ENCODE measurements at places on chromosomes 7 and 10.

DNA sequence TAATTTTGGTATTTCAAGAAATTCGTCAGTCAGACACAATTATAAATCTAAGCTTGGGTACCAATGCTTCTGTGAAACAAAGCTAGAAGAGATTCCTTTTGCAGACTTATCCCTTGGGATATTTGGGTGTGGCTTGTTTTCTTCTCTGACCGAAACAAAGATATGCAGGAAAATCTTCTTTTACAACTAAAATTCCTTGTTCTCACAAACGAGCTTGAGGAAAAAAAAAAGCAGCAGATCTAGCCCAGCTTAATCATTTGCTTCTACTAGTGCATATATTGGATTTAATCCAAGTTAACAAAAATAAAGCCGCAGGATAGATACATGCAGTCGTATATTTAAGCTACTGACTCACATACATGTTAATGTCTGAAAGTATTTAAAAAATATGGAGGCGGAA is 104.2 kb downstream of the PRTFDC1 start:
- no peak for DNase-seq

DNA sequence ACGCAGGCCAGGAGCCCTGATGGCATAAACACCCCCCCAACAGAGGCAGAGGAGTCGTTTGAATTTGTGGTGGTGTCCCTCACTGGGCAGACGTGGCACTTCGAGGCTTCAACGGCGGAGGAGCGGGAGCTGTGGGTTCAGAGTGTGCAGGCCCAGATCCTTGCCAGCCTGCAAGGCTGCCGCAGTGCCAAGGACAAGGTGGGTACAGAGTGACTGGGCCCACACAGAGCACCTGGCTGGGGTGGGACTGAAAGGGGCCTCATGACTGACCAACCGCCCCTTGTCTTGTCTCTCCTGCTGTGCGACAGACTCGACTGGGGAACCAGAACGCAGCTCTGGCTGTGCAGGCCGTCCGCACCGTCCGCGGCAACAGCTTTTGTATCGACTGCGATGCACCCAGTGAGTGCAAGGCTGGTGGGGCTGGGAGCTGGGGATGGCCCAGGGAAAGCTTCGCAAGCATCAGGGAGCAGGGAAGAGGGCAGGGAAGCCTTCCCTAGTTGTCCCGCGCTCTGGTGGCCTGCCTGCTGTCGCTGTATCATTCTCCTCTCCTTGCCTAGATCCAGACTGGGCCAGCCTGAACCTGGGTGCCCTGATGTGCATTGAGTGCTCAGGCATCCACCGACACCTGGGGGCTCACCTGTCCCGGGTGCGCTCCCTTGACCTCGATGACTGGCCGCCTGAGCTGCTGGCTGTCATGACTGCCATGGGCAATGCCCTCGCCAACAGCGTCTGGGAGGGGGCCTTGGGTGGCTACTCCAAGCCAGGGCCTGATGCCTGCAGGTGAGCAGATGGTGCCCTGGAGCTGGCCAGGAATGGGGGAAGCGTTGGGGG is 25.4 kb downstream of the GBX1 start:
- no peak for DNase-seq

GRCh38 chr10:79024296-79024695 is 44.5 kb upstream of the ZMIZ1 start:
- no peak for DNase-seq

DNA sequence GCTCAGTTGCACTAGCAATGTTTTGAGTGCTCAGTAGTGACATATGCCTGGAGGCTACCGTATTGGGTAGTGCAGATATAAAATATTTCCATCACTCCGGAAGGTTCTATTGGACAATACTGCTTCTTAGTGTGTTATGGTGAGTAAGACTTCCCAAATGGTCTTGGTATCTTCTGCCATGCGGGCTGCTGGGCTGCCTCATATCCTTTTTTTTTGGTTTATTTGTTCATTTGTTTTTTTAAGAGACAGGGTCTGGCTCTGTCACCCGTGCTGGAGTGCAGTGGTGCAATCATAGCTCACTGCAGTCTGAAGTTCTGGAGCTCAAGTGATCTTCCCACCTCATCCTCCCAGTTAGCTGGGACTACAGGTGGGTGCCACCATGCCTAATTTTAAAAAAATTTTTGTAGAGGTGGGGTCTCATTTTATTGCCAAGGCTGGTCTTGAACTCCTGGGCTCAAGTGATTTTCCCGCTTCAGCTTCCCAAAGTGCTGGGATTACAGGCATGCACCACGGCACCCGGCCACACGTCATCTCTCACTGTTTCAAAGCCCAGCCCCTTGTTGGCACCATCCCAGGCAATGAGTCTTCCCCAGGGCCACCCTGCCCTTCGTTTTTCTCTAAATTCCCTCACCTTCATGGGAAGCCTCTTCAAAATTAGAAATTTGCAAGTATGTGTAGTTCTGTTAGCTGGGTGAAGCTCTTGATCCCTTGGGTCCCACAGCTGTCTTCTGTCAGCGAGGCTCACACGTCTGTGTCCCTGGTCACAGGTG is 111.0 kb upstream of the KLF14 start:
- DNase-seq = no peak

DNA sequence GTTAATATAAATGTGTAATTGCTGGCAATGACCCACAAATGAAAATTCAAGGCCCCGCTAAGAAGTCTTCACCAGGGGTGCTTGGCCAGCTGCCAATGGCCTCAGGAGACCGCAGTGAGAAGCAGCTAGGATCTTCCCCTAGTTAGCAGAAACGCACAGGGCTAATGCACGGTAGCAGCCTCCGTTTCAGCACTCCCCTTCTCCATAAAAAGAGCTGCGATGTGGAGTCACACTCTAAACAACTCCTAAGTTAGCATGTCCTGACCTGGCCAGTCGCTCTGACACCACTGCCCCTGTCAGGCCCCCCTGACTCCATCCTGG is 139.0 kb downstream of the SEPTIN14 start:
- peak; percentile 15 for DNase-seq

DNA sequence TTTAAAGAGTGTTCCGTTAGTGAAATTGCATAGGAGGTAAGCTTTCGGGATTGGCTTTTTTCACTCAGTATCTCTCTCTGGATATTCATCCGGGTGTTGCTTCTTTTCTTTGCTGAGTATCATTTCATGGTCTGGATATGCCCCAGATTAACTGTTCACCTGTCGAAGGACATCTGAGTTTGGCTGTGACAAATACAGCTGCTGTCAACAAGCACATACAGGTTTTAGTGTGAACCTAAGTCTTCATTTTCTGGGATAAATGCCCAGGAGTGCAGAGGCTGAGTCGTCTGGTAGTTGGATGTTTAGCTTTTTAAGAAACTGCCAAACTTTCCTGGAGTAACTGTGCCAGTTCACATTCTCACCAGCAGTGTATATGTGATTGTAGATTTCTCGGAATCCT is 5.6 kb downstream of the DOCK1 start:
- DNase-seq = no peak

Measured in NCI-H2171 treated with DMSO at 0.1 percent for 48 hours (cell line).